ENCODE measurements at places on chromosomes 1 and 21. TPM values are rescaled to one million over a fixed set of nuclear protein-coding genes. Genes with fewer than 3 reads are reported as not detected.

ERG gene
- 0.29 TPM for total RNA-seq

AGBL4 gene
- total RNA-seq = not detected

ELF3 gene
- total RNA-seq = under 0.01 TPM

PMVK gene
- total RNA-seq = 6.5 TPM

VTCN1 gene
- total RNA-seq = not detected

ZNF648 gene
- total RNA-seq = not detected

KIF17 gene
- 0.36 TPM for total RNA-seq

AADACL3 gene
- not detected for total RNA-seq

JAM2 gene
- 0.88 TPM for total RNA-seq
